ENCODE measurements at places on chromosomes 16 and 17. TPM values are rescaled to one million over a fixed set of nuclear protein-coding genes. Genes with fewer than 3 reads are reported as not detected.

GRCh38 chr17:1058423-1059130 lies 61.6 kb downstream of the TIMM22 start:
- peak; percentile 31 for DNase-seq

- no peak for DNase-seq
Measured at GRCh38 chr16:6335072-6335471, 997.6 kb upstream of the RBFOX1 start.

DNA sequence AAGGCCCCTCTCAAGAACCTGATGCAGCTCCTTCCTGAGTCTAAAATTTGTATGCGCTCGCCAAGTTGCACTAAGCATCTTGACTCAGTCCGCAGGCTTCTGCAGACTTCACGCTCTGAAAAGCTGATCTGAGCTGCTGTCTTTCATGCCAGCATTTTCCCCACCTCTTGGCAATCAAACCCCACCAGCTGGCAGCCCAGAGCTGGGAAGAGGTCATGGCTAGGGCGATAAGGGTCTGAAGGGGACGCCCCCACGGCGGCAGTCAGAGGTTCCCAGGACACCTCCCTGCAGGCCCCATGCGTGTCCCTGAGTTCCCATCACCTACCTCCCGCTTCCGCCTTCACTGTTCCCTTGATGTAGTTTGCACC lies 5.1 kb upstream of the UNC13D start:
- no peak for DNase-seq

GRCh38 chr16:81784072-81784795 lies 5.1 kb downstream of the PLCG2 start:
- DNase-seq = no peak

DNA sequence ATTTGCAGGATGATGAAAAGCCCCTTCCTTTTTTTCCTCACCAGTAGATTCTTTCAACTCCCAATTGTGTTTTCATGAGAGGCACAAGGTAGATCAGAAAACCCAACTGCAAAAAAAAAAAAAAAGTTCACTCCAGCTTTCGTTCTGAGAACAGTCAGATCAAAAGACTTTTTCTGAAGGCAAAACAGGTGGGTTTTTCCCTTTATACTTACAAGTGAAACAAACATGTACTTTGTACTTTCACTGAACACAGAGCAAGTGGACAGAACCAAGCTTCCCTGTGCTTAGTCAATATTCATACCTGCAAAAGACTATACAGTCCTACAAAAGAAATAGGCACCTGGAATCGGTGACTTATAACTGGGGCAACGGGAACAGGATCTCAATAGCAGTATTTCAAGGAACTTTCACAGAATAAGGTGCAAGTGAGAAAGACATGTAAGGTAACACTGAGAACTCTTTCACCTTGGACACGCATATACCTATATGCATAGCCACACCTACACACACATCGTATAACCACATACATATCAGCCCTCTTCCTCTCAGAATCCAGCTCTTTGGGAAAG lies 54.1 kb downstream of the TOX3 start:
- no peak for DNase-seq

- DNase-seq = no peak
Measured at GRCh38 chr16:3138823-3139426, 4.1 kb downstream of the ZNF213 start.

GRCh38 chr16:85613604-85614337 lies 649 bp downstream of the GSE1 start:
- DNase-seq = peak; percentile 44

- no peak for DNase-seq
Measured at GRCh38 chr16:15450624-15451023, 16.2 kb downstream of the BMERB1 start.

DNA sequence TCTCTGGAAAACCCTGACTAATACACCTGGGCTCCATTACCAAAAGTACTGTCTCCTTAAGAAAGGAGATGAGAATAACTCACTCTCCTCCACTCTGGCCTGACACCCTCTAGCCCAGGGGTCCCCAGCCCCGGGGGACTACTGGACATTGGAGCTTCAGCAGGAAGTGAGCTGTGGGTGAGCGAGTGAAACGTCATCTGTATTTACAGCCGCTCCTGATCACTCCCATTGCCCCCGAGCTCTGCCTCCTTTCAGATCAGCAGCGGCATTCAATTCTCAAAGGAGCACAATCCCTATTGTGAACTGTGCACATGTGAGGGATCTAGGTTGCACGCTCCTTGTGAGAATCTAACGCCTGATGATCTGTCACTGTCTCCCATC lies 126.3 kb upstream of the TNRC6C start:
- no peak for DNase-seq

- no peak for DNase-seq
Measured at GRCh38 chr17:58667934-58668597, 23.8 kb downstream of the TEX14 start.

- DNase-seq = no peak
Measured at GRCh38 chr17:74514632-74515334, 16.5 kb downstream of the CD300LB start.

GRCh38 chr16:8674413-8675022 lies at the start of gene ABAT:
TSS of gene ABAT (plus strand) at chr16:8674617. CDS start at chr16:8735740, 61,123 bp downstream.
- peak; percentile 89 for DNase-seq

DNA sequence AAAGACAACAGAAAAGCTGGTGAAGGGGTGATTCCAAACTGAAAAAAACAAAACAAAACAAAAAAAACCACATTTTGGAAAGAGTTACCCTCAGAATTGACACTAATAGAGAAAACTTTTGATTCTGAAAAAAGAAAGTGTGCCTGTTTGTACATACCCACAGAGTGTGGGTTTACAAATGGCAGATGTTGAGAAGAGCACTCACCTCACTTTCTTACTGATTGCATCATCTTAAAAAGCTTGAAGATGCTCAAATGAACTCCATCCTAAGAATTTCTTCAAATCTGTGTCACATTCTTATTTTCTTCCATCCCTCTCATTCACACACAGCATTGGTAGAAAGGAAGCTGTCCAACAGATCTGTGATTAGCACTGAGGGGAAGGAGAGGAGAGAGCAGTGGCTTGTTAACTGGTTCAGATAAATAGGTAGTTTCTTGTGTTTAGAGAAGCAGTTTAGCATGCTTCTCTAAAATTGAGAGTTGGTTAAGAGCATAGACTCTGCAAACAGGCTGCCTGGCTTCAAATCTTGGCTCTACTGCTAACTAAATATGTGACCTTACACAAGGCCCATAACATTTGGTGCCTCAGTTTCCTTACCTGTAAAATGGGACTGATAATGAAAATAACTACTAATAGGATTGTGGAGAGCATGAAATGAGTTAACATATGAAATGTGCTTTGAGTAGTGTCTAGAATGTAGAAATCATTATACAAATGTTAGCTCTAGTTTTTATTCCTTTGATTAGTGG lies 6.9 kb downstream of the GNAO1 start:
- DNase-seq = no peak

GRCh38 chr17:72476575-72476986 lies 355.8 kb downstream of the SOX9 start:
- DNase-seq = peak; percentile 53

DNA sequence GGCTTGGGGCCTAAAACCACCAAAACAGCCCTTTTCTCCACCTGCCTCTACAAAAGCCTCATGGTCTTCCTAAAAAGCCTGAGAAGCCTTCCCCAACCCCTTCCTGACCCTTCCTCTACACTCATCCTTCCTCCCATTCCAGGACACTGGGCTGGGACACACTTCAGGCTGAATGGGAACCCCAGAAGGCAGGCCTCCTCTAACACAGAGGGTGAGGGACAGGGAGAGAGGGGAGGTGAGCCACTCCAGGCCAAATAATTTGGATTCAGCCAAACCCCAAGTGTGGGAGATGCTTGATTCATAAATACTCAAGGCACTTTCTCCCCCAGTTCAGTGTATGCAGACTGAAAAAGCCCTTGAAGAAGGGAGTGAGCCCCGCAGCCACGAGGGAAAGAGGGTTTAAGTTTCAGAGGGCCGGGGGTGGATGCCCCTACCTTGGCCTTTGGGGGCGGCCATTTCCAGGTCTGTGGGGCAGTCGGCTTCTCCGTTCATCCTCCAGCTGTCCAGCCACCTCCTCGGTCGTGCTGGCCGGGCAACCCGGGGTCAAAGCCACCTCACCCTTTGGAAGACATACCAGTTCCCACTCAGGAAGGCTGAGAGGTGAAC lies 1.6 kb downstream of the UBTF start:
- no peak for DNase-seq

GRCh38 chr16:15593235-15593634 lies 49.7 kb downstream of the MARF1 start:
- no peak for DNase-seq

Gene HOXB3
- 21.1 TPM for total RNA-seq

Gene SARM1
- total RNA-seq = 24.6 TPM

Gene MPO
- total RNA-seq = 62.0 TPM

Gene TEX19
- total RNA-seq = not detected

Gene LCAT
- total RNA-seq = 43.9 TPM

Gene ZNF423
- total RNA-seq = 14.8 TPM

Gene YBX2
- 0.57 TPM for total RNA-seq

Gene SLC16A11
- total RNA-seq = 7.5 TPM

All from lung (tissue), 17 donors.